CD14-positive monocyte (primary cell): ENCODE measurements at places on chromosomes 16 and 17.

DNA sequence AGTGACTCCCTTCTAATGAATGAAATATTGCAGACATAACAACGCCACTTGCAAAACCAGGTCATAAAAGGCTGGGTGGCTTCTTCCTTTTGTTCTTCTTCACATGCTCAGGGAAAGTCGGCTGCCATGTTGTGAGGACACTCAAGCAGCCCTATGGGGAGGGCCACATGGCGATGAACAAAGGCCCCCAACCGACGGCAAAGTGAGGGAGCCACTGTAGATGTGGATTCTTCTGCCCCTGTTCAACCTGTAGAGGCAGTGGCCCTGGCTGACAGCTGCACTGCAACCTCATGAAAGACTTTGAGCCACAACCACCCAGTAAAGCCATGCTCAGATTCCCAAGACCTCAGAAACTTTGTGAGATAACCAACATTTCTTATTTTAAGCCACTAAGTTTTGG is 203.5 kb upstream of the TNRC6C start:
- DNase-seq = no peak

- no peak for DNase-seq
These were observed 10.0 kb upstream of the COPRS start for GRCh38 chr17:31869031-31869430.

GRCh38 chr16:47069841-47070584 is 73.7 kb downstream of the NETO2 start:
- DNase-seq = no peak

GRCh38 chr17:64259426-64259825 is 3.6 kb downstream of the TEX2 start:
- no peak for DNase-seq

GRCh38 chr16:80259290-80259805 is 281.4 kb upstream of the DYNLRB2 start:
- DNase-seq = no peak

GRCh38 chr17:47251421-47251940 is 2.1 kb upstream of the ITGB3 start:
- DNase-seq = no peak

GRCh38 chr16:55508941-55509931 is at the start of gene LPCAT2:
Gene LPCAT2, plus strand, starts transcription at chr16:55509072. Its CDS starts 110 bp downstream, at chr16:55509182.
- DNase-seq = peak; percentile 76

DNA sequence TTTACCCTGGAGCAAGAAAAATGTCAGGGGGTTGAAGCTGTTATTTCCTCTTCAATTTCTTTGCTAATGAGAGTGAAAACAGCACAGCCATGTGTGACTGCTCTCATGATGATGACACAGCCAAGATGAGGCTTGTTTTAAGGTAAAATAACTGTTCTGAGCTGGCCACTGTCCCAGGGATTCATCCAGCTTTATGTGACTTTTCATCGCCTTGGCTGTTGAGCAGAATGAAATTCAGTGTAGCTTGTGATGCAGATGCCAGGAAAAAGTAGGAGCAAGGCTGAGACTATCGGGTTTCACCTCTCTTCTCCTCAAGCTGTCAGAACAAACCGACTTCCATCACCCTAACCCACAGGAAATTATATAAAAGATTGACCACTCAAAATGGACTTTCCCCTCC is 361.8 kb upstream of the CDH5 start:
- DNase-seq = no peak

DNA sequence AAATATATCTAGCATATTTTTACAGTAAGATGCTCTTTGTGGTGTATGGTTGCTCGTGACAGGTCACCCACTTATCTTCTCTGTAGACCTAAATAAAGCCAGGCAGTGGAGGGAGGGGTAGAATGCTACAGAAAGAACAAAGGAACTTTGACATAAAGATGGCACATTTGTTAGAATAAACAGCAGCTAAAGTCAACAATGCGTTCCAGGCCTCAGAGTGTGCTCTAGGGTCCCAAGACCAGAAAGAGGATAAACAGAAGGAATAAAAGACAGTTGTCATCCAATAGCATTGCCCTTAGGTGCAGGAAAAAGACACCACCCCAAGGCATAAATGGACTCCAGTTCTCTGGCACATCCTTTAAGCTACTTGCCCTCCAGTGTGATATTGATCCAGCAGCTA is 523.0 kb upstream of the CDH11 start:
- DNase-seq = no peak

DNA sequence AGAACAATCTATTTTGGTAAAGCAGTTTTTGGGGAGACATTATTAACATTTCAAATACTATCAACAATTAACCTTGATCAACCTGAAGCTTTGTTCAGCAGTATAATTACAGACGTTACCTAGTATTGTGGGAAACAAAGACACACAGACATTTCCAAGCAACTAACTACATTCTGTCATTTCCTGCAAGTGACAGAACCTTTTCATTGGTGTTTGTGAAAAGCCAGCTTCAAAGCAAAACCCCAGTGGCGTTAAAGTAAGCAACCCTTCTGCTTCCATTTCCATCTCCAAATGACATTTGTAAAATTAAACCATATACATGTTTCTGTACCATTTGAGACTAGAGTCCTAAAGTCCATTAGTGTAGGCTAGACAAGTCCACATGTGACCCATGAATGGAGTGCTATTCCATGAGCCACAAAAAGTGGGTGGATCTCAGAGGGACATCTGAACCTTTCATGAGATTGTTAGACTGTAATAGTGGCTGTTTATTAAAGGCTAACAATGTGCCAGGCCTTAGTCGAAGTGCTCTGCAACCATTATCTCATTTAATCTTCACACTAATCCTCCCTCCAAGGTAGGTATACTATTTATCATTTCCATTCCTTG is 101.2 kb downstream of the SSH2 start:
- DNase-seq = no peak

- no peak for DNase-seq
These were observed 6.1 kb upstream of the HIC1 start for GRCh38 chr17:2048805-2049204.

DNA sequence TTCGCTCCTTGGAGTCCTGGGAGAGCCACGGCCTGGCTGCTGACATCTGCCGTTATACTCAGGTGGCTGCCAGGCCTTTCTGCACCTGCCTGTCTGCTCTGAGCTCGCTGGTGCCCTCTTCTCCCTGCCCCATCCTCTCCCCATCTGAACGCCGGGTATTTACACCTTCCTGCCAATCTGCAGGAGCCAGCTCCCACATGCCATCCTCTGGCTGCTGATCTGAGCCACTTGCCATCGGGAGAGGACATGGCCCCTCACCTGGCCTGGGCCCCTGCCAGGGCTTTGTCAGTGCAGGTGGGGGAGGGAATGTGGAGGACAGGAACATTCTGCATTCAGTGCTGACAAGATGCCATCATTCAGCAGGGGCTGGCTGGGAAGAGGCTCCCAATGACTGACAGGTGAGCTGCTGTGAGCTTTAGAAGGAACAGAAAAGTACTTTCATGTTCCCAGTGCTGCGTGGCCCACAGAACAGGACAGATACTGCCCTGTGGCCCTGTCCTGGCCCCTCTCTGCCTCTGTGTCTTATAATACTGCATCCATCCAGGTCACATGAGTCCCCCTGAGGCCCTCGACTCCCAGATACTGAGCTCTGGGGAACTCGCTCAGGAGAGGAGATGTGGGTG is 96.3 kb upstream of the ZNF469 start:
- DNase-seq = no peak

GRCh38 chr17:6437466-6437865 is 2.5 kb upstream of the AIPL1 start:
- DNase-seq = no peak

DNA sequence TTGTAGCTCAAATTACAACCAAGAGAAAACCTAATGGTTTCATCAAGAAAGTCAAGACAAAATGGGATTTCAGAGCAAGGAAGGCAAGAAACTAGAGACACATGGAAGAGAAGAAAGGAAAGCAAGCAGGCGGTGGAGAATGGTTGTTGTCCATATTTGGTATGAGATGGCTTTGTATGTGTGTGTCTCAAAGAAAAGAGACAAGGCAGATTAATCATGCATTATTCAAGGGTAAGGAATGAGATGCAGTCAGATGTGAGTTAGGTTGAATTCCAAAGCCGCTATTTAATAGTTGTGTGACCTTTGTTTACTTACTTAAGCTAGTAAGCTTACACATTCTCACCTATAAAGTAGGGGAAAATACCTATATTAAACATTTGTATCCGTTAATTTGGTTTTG is 1029.6 kb downstream of the CDH11 start:
- DNase-seq = no peak

GRCh38 chr17:74737299-74738050 is 419 bp downstream of the RAB37 start:
- peak; percentile 58 for DNase-seq

GRCh38 chr17:14289162-14289561 is 11.7 kb upstream of the HS3ST3B1 start:
- DNase-seq = no peak

DNA sequence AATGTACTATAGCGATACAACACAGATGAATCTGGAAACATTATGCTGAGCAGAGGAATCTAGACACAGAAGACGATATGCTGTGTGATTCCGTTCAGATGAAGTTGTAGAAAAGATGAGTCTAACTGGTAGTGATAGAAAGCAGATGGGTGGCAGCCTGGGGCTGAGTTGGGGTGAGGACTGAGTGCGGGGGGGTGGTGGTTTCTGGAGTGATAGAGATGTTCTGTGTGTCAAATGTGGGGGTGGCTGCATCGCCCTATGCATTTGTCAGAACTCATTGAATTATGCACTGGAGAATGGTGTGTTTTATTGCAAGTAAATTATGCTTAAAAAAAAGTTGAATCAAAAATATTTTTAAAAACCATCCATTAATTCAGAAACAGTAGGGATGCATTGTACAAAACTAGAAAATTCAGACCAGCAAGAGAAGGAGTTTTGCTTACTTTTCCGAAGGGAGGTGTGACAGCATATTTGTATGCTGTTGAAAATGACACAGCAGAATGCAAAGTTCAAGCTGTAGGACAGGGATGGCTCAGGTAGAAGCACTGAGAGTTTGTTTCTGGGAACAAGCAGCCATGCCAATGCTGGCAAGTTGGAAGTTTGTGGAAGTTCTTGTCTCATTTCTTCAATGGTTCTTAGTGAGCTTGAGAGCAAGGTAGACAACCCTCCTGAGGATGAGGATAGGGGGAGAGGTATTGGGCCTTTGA is 13.0 kb upstream of the DRG2 start:
- DNase-seq = no peak

- no peak for DNase-seq
These were observed 418.5 kb upstream of the EEF2KMT start for GRCh38 chr16:5516115-5516514.

DNA sequence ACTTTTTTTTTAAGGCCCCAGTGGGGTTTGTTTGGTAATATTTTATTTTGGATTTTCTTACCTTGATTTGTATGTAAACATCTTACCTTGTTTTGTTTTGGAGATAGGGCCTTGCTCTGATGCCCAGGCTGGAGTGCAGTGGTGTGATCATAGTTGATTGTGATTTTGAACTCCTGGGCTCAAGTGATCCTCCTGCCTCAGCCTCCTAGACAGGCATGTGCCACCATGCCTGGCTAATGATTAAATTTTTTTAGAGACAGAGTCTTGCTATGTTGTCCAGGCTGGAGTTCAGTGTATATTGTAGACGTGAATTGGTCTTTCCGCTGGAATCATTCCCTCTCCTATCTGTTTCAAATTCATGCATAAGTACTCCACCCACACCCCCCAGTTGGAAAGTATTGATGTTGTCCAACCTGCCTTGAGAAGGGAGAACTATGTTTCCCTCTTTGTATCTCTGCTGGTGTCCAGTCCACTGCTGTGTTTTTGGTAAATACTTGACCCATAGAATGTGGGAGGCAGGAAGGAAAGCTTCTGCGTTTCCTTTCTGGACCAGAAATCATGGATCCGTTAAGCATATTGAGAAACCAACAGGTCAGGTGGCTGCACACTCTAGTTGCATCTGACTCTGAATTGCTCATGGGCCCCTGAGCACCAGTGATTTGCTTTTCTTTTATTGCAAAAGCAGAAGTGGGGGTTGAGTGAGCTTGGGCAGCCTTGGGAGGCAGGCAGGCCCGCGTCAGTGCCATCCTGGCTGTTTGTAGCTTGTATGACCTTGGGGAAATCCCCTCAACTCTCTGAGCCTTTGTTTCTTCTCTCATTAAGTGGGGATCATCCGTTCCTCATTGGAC is 25.0 kb downstream of the RMI2 start:
- peak; percentile 86 for DNase-seq

GRCh38 chr16:83350481-83350880 is 457.3 kb upstream of the HSBP1 start:
- no peak for DNase-seq

- no peak for DNase-seq
These were observed 36.8 kb downstream of the RPGRIP1L start for GRCh38 chr16:53666786-53667415.

DNA sequence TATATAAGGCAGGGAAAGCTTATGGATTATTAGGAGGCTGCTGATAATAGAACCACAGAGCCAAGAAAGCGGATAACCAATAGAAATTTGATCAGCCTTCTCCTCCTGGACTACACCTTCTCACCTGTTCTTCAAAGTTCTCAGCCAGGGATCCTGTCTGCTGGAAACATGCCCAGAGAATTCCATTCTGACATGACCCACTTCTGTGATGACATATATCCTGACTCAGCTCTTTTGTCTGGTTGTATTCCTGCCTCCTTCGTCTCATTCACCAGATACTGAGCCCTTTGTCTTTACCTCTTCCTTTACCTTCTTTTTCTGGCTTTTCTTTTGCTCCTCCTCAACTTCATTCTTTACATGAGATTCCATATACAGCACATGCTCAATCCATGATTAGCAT is 576.1 kb downstream of the CDH11 start:
- DNase-seq = no peak

- no peak for DNase-seq
These were observed 7.1 kb downstream of the TFAP4 start for GRCh38 chr16:4265676-4266075.

DNA sequence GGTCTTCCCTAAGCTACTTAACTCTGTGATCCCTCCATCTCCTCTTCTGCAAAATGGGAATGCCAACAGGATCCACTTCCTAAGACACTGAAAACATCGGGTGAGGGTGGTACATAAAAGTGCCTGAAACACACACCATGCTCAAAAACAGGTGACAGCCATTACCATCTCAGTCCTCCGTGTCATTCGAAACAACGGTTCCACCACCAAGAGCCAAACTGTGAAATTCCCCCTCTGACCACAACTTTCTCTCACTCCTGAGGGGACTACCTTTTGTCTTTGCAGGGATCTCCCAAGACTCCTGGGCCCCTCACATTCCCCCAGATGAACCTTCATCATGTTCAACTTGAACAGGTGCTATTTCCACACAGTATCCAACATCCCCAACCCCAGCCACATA is 37.0 kb downstream of the NUBP1 start:
- no peak for DNase-seq

GRCh38 chr17:50658616-50659015 is 23.9 kb downstream of the ABCC3 start:
- DNase-seq = no peak

GRCh38 chr17:1244606-1245012 is 25.6 kb upstream of the BHLHA9 start:
- DNase-seq = no peak

GRCh38 chr16:89404561-89404960 is 85.8 kb downstream of the ANKRD11 start:
- no peak for DNase-seq

- DNase-seq = no peak
These were observed 10.2 kb downstream of the GABARAPL2 start for GRCh38 chr16:75576384-75576811.

GRCh38 chr16:50276801-50277555 is 10.6 kb downstream of the ADCY7 start:
- DNase-seq = peak; percentile 66
